Prostate gland (tissue), 2 donors: ENCODE measurements at places on chromosomes 11 and 22.

- peak; percentile 43 for DNase-seq
Measured at GRCh38 chr11:72072348-72072747, 8.0 kb downstream of the NUMA1 start.

DNA sequence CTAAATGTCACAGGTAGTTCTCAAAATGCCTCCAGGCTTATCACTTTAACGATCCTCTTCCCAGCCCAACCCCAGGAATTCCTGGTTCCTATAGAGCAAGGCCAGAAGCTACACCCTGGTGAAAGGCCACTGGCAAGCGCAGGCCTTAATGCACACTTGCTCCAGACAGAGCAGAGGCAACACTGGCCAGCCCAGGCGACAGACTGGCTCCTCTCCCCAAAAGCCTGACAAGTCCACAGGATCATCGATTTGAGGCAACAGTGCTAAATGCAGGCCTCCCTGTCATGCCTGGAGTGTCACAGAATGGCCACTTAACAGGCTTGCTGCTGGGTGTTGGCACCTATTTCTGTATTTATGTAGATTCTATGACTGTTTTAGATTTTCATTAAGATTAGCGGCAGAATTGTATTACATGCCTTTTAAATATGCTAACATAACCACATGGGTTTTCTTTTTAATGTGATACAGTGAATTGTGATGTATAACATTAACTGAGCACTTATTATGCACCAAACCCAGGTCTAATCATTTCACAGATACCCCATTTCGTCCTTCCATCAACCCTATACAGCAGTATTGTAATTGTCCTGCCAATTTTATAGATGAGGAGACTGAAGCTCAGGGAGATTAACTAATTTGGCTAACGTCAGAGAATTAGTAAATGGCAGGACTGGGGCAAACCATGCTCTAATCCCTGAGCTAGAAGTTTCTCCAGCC, 38.6 kb downstream of the PACSIN2 start:
- DNase-seq: no peak

DNA sequence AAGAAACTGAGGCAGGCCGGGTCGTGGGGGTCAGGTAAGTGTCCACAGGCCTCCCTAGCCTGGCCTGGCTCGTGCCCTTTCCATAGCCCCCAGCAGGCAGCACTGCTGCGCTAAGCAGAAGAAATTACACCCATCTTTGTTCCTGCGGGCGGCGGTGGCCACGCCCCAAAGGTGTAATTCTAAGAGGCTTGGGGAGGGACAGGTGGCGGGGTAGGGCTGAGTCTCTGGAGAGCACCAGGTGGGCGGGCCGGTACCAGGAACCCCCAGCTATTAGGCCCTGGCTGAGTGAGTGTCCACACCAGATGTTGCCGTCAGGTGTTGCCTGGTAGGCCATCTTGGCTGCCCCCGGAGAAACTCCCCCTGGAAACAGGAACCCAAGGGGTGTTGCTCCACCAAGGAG, 12.3 kb upstream of the ARAP1 start:
- no peak for DNase-seq

GRCh38 chr11:111305876-111306275, 7.5 kb downstream of the POU2AF3 start:
- no peak for DNase-seq

GRCh38 chr11:26704249-26704648, 17.6 kb downstream of the SLC5A12 start:
- DNase-seq: no peak

DNA sequence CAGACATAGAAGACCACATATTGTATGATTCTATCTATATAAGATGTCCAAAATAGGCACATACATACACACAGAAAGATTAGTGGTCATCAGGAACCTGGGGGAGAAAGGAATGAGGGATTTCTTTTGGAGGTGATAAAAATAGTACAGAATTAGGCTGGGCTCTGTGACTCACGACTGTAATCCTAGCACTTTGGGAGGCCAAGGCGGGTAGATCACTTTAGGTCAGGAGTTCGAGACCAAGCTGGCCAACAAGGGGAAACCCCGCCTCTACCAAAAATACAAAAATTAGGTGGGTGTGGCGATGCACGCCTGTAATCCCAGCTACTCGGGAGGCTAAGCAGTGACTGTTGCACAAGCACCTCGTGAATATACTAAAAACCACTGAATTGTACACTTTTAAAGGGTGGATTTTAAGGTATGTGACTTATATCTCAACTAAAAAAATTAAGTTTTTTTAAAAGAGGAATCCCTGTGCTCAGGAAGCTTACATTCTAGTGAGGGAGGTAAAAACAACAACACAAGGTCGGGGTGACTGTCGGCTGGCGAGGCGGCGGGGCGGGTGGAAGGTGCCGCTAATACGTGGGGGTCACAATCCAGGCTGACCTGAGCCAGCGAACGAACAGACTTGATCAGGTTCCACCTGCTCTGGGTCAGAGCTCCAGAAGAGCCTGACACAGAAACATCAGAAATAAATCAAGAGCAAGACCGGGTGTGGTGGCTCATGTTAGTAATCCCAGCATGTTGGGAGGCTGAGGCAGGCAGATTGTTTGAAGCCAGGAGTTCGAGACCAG, 25.3 kb upstream of the TESMIN start:
- DNase-seq: no peak

GRCh38 chr11:34599406-34599945, 21.4 kb upstream of the EHF start:
- DNase-seq: no peak
